ENCODE measurements at places on chromosomes 4 and X.
A peak's percentile ranks its signal among the peaks of the same experiment; 100 is the strongest.

GRCh38 chr4:2441393-2442174, 22.8 kb downstream of the CFAP99 start:
- peak; percentile 34 for DNase-seq

DNA sequence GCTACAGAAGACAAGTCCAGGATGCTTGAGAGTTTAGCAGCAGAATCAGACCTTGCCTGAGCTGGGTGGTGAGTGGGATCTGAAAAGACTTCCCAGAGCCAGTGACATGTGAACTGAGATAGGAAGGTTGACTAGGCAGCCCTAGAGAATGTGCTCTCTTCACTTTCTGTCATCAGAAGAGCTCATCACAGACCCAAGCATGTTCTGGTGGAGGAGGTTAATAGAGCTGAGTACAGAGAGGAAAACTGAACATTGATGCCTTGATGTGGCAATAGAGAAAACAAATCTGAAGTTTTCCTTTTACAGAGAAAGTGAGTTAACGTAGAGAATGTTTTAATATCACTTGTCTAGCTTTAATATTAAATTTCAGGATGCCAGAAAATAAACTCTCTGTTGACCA, 17.1 kb downstream of the ADGRL3 start:
- no peak for DNase-seq

DNA sequence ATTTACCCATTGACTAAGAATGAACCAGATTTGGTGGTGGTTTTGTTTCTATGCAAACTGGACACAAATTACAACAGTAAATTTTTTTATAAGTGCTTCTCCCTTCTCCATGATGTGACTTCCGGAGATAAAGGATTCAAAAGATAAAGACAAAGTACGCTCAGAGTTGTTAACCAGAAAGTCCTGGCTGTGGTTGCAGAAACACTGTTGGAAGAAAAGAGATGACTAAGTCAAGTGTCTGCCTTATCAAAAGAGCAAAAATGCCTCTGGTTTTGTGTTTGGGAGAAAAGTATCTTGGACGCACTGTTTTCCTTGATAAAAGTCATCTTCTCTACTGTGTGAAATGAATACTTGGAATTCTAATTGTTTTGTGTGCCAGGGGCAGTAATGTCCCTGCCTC, 213.4 kb downstream of the GC start:
- DNase-seq, result no peak

- DNase-seq, result no peak
These were observed 28.2 kb downstream of the PNMA6E start for GRCh38 chrX:153372949-153373348.

DNA sequence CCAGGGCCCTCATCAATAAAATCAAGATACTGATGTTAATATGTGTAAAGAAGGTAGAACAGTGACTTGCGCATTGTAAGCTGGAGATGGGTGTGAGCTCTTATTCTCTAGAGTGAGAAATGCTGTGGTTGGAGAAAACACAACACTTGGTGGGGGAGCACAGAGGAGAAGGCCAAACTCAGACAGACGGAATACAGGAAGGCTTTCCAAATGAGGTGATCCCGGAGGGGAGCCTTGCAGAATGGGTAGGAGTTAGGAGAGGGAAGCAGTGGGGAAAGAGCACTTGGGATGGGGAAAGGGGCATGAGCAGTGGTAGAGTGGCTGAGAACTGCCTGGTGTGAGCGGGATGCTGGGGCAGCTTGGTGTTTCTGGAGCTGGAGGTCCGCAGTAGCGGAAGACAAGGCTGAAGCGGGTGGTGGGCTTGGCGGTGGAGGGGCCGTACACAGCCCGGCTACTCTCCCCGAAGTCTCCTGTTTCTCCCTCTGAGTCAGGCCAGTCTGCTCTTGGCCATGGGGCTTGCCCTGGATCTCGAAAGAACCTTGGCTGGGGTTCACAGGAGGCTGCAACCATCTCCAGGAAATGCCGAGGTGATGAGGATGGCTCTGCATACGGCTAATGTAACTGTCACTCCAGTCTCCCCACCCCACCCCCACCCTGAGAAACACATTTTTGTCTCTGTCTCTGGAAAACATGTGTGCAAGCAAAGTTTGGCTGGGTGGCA, 11.3 kb upstream of the PLAC1 start:
- DNase-seq, result no peak

GRCh38 chr4:78612398-78613178, 61.0 kb downstream of the ANXA3 start:
- peak; percentile 60 for DNase-seq

DNA sequence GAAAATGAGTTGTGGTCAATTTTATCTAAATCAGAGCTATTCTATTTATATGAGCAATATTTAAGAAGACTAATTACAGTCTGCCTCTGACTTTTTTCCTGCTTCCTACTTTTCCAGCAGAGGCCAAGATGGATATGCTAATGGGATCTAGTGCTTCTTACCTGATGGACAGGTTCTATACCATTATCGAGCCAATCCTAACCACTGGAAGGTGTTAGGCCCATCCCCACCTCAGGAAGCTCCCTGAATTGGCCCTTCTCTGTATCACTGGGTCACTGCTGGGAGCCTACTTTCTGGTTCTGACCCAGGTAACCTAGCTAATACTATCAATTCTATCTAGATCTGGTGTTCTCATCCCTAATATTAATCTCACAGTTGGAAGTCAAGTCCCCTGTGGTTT, 577 bp upstream of the YIPF7 start:
- DNase-seq, result no peak

DNA sequence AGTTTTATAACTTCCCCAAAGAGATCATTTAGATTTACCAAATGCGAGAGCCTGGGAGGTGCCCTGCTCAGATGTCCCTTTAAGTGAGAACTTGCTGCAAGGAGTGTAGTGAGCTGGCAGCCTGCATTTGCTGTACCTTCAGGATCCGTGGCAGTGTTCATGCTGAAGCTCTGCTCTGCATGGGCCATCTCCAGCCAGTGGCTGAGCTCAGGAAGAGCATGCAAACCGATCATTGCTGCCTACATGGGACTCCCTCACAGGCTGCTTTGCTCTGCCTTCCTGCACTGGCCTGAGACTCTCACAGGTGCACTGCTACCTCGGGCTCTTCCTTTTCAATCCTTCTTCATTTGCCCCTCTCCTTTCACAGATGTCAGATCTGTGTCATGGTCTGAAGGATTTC, 152.0 kb upstream of the SFRP2 start:
- no peak for DNase-seq

DNA sequence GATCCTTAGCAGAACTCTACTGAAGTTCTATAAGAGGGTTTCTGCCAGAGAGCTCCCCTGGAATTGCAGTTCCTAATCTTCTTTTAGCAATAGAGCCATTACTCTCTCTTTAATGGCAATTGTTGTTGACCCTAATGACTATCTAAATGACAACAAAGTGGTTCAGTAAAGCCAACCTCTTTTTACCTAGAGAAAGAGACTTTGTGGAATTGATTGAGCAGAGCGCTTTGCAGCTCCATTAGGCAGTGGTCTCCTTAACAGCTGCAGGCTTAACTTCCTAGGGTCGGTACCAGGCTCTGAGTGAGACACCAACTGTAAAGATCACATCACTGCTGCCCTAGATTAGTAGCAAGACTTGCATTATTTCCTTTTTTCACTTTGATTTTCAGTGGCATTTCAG, 1472.9 kb upstream of the TENM3 start:
- DNase-seq, result no peak

DNA sequence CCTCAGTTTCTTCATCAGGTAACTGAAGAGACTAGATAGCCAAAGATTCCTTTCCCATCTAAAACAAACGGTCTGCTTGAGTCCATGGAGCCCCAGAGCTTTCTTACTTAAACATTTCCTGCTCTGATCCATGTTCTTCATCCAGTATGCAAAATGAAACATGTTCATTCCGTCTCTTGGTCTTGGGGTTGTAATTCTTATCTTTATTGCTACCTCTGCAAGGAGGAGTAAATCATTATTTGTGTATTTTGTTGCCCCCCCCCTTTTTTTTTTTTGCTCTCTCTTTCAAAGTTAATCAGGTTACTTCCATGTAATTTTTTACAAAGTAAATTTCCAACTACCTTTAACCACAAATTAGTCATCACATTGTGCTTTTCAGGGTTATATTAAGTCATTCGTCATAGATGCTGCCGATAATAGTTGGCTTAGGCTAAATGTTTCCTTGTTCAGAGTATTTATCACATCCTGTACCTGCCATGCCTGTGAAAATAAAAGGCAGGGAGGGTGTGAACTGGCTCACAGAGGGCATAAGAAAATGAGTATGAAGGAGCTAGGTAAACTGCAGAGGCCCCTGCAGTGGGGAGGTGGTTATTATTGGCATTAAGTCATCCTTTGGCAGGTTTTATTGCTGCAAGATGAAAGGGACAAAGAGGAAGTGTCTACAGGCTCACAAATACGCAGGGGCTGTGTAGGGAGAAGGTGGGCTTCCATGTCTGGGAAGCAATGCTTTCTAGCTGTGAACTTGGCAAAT, 76.7 kb upstream of the HS3ST1 start:
- no peak for DNase-seq

GRCh38 chrX:72304877-72305276, 837 bp downstream of the CITED1 start:
- DNase-seq, result peak; percentile 40

GRCh38 chr4:146709956-146710355, 71.3 kb downstream of the POU4F2 start:
- no peak for DNase-seq

DNA sequence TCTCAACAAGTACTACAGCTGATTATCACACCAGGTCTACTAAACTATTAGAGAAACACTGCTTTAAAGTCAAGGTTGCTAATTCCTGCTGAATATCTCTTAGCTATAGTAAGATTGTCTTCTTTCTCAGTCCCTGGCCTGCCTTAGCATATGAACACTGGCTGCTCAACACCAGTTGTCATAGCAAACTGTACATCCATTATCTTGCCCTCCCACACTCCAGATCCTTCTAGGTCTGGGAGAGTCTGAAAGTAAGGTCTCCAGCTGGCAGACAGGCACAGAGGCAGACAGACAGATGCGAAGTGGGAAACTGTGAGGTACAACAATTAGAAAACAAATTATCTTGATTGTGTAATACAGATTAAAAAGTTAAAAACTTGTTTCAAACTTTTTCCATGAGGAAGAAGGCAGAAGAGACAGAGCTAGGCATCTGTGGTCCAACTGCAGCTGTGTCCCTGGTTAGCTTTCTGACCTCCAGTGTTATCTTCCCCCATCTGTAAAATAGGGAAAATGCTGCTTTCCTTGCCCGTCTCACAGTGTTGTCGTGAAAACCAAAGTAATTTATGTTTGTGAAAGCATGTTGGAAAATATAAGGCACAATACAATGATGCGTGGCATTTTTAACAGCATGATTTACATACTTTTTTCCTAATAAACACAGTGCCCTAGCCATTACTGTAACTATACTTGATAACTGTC, 133.8 kb downstream of the KLHL13 start:
- DNase-seq, result no peak

DNA sequence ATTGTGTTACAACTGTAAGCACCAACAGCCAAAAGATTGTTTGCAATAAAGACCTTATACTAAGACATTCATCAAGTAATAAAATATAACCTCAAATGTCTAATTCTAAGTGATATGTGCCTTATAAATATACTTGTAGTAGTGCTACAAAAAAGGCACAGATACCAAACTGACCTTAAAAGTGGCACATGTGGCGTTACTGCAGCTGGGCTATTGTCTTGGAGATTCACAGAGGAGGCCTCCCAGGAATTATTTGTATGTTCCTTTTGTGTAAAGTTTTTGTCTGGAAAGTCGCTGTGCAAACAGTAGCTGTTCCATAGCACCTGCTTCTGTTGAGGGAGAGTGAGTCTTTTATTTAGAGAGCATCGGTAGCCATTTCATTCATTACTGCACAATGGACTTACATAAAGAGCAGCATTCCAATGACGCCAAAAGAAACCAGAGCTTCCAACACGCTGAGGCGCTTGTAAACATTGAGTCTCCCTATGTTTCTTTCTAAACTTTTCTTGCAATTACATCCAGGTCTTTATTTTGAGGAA, 143.7 kb downstream of the RPA4 start:
- peak; percentile 42 for DNase-seq

DNA sequence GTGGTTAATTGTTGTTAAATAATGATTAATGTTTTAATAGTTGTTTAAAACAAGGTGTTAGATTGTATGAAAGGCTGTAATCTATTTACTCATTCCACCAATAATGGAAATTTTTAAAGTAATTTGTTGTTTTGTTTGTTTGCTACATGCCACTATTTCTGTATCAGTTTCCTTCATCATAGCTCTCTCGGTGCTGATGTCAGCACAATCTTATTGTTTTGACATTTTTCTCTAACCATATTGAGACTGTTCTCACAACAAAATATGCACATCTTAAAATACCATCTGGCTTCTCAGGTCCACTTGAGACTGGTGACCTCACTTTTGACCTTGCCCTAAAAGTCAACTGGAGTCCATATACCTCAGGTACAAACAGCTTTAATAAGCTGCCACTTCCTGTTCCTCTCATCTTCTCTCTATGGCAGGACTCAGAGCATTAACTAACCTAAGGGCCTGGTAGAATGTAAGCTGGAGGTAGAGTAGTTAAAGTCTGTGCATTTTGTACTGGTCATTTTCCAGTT, 1.0 kb upstream of the GUCY1B1 start:
- DNase-seq, result no peak

- DNase-seq, result no peak
These were observed 7.9 kb downstream of the TRPC3 start for GRCh38 chr4:121943941-121944340.

DNA sequence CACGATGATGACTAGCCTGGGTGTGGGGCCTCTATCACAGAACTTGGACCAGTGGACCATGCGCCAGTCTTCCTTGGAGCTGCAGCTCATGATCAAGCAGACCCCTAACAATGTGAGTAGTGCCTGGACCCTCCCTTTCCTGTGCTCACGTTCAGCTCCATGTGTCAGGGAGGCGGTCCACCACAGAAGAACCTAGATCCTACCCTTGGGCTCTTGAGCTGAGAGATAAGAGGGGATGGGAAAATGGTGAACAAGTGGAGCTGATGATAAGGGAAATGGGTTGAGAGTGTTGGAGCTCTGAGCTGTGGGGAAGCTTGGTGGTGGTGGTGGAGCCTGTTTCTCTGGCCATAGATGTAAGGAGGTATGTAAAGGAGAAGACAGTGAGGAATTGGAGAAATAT, 13.1 kb downstream of the MED12 start:
- DNase-seq, result no peak

DNA sequence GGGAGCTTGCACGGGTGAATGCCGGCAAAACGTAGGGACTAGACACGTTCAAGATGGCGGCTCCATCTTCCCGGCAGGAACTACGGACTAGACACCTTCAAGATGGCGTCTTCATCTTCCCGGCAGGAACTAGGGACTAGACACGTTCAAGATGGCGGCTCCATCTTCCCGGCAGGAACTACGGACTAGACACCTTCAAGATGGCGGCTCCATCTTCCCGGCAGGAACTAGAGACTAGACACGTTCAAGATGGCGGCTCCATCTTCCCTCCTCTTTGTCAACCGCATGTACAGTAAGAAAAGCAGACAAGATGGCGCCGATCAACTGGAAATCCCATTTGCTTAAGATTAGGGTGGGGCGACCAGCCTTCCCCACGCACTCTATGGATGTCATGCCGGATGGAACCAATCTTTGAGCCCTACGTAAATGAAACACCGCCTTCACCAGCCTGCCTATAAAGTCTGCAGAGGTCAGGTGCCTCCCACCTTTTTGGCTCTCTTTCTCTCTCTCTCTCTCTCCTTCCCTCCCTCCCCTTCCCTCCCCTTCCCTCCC, 222.4 kb downstream of the CRLF2 start:
- peak; percentile 17 for DNase-seq

All from NCI-H1417 (cell line).